CD8-positive, alpha-beta memory T cell (primary cell): ENCODE measurements at places on chromosomes 11 and 22. TPM values are rescaled to one million over a fixed set of nuclear protein-coding genes. Genes with fewer than 3 reads are reported as not detected.

- DNase-seq, result no peak
These were observed 35.7 kb downstream of the TBCEL start for GRCh38 chr11:121059605-121060004.

DNA sequence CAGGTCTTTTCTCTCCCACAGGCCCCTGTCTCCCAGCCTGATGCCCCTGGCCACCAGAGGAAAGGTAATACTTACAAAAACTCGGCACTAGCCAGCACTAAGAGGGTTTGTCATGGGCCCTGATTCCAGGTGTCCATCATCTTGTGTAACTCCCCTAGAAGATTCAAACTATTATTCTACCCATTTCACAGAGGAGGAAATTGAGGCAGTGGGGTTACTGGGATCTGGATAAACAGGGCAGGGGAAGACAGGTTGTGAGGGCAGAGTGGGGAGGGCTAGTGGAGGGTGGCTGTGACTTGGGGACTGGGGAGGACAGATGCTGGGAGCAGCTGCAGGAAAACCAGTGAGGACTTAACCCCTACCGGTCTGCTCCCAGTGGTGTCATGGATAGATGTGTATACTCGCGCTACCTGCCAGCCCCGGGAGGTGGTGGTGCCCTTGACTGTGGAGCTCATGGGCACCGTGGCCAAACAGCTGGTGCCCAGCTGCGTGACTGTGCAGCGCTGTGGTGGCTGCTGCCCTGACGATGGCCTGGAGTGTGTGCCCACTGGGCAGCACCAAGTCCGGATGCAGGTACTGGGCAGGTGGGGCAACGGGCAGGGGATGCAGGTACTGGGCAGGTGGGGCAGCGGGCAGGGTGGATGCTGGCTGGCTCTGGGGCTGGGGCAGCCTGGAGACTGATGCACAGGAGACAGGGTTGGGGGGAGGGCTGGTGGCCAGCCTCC is 1.2 kb downstream of the VEGFB start:
- DNase-seq, result peak; percentile 45

- DNase-seq, result no peak
These were observed 401.6 kb upstream of the CCDC90B start for GRCh38 chr11:83687787-83688186.

- no peak for DNase-seq
These were observed 4.0 kb downstream of the SAA1 start for GRCh38 chr11:18270102-18270501.

DNA sequence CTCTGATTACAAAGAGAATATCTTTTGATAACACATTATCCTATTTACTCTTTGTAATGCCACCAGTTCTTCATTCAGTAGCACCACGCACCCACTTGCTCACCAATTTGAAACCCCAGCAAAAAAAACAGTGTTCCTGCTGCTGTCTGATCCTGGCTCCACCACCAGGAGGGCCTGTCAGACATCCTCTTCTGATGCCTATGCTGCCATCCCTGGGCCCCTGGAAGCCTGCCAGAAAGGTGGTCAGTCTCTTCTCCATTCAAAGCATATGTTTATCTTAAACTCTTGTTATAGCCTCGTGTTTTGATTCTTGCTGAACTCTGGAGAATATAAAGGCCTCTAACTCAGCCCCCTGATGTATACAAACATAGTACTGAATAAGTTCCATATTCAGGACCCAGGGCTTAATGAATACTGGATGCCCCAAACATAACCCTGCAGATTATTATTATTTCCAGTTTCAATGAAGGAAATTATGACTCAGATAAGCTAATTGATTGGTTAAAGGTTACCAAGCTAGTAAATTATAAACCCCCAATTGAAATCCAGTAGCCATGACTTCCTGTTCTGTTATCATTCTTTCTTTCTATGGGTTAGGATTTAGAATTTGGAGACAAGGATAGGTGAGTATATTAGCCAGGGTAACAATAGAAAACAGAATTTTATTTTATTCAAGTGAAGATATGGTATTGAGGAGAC is 116.7 kb downstream of the NTM start:
- no peak for DNase-seq

DNA sequence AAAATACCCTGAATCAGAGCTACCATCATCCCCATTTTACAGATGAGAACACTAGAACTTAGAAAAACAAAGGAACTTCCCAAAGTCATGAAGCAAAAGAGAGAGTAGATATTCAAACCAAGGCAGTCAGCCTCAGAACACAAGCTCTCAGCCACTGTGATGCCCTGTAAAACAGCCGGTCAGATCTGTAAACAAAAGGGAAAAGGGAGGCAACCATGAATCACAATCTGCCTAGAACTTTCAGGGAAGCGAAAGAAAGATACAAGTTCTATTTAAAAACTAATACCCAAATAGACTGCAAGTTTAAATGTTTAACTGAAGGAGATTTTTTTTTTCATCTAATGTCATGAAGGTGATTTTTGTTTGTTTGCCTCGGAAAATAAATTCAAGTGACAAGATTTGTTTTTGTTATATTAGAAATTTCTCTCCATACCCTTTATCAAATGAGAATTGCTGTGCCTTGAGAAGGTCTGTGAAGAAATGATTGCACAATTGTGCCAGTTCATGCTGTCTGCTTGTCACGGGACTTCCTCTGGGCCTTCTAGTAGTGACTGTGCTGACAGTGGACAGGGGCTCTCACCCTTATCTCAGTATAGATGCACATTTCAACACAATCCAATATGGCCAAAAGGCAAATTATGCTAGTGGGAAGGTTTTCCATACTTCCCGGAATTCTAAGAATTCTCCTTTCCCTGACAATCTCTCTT is 11.7 kb downstream of the SAA1 start:
- no peak for DNase-seq

DNA sequence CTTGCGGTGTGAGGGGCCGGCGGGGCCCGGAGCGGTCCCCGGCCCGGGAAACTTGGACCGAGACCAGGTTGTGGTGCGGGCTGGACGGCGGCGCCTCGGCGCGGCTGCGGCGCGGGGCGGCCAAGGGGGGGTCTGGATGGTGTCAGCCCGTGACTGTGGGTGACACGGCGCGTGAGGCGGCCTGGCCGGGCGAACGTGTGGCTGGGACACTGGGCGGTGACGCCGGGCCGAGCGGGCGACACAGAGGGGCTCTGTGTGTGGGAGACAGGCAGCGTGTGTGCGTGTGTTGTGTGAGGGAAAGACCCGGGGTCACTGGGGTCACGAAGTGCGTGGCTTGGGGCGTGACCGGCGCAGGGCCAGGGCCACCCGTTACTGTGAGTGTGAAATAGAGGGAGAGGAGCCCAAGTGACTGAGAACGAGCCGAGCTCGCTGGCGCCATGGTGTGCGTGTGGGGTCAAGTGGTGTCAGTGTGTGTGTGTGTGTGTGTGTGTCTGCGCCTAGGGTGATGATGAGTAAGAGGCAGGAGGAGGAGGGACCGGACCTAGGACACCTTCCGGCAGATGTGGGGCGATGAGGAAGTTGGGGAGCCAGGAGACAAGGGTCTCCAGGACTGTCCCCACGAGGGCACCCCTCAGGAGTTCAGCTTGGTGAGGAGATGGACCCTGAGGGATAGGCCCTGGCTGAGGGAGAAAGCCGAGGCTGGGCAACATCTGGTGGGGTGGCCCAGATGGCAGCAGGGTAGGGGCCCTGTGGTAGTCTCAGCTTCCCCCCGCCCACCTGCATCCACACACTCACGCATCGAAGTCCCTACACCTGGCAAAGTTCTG is 817 bp downstream of the RELT start:
- peak; percentile 72 for DNase-seq

- DNase-seq, result no peak
These were observed 15.0 kb upstream of the APOA1 start for GRCh38 chr11:116852261-116853031.

- DNase-seq, result no peak
These were observed 48.4 kb upstream of the ARHGAP42 start for GRCh38 chr11:100638648-100639047.

- DNase-seq, result no peak
These were observed 43.4 kb downstream of the GRAMD4 start for GRCh38 chr22:46663436-46664100.

- no peak for DNase-seq
These were observed 29.1 kb upstream of the SYT9 start for GRCh38 chr11:7222619-7223018.

GRCh38 chr22:17083255-17083654 is 1.5 kb upstream of the IL17RA start:
- no peak for DNase-seq

DNA sequence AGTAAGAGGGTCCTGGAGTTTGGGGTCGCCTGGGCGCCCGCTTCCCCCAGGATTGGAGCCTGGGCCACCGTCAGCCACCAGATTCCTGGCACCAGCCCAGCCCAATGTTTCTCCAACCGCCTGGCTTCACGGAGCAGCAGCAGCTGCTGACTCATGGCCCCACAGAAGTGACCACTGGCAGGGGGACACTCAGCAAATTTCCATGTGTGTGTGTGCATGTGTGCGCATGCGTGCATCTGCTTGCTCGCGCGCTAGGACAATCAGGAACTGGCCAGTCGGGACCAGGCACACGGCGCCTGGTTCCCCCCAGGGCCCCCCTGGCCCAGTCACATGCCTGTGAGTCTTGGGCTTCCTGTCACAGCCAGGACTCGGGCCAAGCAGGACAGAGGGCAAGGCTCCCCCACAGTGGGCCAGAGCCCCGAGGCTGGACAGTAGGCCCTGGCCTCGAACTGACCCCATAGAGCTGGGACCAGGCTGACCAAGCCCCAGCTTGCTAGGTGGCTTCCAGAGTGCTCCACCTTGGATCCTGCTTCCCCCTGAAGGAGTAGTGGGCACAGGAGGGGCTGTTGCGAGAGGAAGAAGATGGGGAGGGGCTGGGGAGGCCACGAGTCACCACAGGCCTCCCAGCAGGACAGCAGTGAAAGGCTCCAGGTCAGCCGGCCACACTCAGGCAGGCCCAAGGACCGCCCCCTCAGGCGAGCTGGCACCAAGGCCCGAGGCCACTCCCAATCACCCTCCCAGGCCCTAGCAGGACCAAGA is 3.2 kb downstream of the CTSD start:
- no peak for DNase-seq

DNA sequence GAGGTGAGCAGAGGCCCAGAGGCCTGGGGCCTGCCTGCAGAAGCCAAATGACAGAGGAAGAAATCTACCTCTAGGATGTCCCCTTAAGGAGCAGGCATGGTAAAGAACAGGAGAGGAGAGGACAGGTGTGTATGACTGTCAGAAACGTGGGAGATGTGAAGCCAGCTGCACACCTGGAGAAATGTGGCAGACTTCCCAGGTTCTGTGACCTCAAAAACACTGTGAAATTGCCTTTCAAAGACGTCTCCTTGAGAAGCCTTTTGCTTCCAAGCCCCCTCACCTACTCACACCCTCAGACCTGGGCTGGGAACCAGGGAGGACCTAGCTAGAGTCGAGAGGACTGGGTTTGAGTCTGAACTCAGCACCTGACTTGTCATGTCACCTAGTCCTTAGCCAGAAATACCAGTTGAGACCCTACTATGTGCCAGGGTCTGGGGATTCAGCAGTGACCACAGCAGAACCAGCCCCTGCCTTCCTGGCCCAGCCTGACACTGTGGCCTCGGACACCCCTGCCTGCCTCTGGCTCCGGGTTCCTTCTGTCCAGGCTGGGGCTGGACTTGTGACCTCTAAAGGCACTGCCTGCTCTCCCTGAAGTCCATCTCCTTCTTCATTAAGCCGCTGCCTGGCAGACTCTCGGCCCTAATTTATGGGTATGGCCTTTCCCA is 5.6 kb downstream of the TPBGL start:
- DNase-seq, result no peak

- peak; percentile 39 for DNase-seq
These were observed 25.7 kb upstream of the CRTAM start for GRCh38 chr11:122812638-122813037.

GRCh38 chr11:2933375-2934020 is 4.3 kb upstream of the PHLDA2 start:
- DNase-seq, result peak; percentile 38

GRCh38 chr11:1354125-1354938 is 35.4 kb upstream of the BRSK2 start:
- DNase-seq, result no peak

DNA sequence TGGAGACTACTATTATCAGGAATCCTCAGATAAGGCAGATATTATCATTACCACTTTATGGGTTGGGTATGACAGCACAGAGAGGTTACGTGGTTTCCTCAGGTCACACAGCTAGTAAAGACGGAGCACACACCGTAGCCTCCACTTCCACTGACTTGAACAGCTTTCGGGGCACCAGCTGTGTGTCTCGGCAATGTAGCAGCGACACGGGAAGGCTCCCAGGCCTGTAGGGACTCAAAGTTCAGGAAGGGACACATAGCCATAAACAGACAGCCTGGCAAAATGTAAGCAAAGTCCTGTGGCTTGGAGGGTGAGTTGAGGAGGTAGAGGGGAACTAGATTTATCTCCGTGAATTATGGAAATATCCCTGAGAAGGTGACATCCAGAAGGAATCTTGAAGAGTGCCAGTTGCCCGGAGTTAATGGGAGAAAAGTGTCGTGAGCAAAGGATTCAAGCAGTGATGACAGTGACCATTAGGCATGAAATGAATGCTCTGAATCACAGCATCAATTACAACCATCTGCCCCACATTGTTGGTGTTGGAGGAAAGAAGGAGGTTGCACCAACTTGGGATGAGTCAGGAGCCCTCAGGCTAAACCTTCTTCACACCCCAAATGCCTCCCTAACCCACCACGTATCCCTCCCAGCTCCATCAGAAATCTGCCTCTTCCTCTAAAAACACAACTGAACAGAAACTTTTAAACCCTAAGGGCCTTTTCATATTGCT is 106.7 kb upstream of the ASPHD2 start:
- DNase-seq, result no peak

GRCh38 chr11:91921974-91922373 is 302.6 kb upstream of the FAT3 start:
- no peak for DNase-seq

- no peak for DNase-seq
These were observed 5.2 kb downstream of the ZBED4 start for GRCh38 chr22:49858827-49859226.

DNA sequence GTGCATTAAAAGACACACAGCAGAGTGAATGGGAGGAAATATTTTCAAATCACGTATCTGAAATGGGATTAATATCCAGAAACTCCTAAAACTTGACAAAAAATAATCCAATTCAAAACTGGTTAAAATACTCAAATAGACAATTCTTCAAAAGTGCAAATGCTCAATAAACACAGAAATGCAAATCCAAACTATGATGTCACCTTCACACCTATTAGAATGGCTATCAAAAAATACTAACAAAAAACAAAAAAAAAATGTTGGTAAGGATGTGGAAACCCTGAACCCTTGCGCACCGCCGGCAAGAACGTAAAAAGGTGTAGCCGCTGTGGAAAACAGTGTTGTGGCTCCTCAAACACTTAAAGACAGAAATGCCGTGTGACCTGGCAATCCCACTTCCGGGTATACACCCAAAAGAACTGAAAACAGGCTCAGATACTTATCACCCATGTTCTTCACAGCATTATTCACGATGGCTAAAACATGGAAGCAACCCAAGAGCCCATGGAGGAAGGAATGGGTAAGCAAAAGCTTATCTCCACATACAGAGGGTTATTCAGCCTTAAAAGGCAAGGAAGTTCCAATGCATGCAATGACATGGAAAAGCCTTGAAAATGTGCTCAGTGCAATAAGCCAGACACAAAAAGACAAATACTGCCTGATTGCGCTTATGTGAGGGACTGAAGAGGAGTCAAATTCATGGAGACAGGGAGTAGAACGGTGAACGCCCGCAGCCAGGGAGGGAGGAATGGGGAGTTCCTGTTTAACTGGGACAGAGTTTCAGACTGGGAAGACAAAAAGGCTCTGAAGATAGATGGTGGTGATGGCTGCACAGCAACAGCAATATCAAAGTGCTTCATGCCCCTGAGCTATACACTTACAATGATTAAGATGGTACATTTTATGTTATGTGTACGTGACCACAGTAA is 19.6 kb downstream of the BRD1 start:
- peak; percentile 72 for DNase-seq

Gene ANGPTL5
- not detected for total RNA-seq

Gene CLMP
- 0.09 TPM for total RNA-seq

Gene FXYD2
- 8.0 TPM for total RNA-seq

Gene MFRP
- total RNA-seq, result not detected

Gene E2F8
- 12.7 TPM for total RNA-seq
